ENCODE measurements at places on chromosomes 3 and 15.

GRCh38 chr3:51099794-51100535 is 285.1 kb upstream of the MANF start:
- no peak for DNase-seq

DNA sequence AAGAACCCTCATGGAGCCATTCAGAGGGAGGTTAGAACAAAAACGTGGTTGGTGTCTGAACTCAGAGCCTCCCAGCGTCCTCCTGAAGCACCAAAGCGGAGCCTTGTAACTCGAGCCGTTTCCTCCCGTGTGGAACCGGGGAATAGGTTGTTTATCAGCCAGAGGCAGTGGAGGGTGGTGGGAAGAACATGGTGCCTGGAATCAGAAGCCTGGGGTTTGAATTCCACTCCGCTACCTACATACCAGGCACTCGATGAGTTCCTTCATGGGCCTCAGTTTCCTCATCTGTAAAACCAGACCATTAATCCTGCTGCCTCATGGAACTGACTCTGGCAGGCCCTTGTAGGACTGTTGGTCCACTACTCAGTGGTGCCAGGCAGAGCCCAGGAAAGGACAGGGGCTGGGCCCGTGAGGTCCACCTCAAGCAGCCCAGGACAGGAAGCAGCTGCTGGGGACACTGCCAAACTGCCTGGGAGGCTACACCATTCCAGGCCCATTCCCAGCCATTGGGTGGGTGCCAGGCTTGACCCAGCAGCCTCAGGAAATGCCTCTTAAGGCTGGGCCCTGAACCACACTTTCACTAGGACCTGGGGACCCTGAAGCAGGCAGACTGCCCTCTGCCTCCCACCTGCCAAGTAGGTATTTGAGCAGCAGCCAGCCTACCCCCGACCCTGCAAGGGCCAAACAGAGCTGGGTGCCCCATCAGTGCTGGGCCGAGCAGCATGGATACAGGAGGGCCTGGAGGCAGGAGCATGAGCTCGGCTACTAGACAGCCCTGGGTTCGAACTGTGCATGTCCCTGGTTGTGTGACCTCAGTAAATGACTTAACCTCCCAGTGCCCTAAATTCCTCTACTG is 33.4 kb downstream of the PRKCD start:
- DNase-seq = no peak

DNA sequence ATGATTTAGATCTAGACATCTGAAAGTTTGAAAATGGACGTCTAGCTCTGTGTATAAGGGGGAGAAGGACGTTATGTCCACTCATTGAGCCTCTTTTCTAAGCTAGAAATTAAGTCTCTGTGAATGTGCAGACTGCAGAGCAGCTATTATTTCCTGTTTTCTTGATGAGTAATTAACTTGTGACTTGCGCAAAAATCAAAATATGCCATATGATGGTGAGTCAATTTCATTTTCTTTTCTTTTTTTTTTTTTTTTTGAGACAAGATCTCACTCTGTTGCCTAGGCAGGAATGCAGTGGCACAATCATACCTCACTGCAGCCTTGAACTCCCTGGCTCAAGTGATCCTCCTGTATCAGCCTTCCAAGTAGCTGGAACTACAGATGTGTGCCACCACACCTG is 14.1 kb downstream of the LACTB start:
- DNase-seq = no peak

DNA sequence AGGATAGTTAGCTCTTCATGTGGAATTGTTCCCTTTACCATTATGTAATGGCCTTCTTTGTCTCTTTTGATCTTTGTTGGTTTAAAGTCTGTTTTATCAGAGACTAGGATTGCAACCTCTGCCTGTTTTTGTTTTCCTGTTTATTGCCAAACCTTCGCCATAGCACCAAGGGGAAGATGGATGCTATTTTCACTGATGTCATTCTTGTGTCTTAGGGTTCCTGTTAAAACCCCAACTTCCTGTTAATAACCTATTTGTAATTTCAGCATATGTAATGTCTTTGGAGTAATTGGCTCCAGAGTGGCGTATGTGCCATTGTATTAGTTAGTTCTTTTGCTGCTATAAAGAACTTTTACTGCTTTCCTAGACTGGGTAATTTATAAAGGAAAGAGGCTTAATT is 10.8 kb downstream of the SAMMSON start:
- DNase-seq = no peak

DNA sequence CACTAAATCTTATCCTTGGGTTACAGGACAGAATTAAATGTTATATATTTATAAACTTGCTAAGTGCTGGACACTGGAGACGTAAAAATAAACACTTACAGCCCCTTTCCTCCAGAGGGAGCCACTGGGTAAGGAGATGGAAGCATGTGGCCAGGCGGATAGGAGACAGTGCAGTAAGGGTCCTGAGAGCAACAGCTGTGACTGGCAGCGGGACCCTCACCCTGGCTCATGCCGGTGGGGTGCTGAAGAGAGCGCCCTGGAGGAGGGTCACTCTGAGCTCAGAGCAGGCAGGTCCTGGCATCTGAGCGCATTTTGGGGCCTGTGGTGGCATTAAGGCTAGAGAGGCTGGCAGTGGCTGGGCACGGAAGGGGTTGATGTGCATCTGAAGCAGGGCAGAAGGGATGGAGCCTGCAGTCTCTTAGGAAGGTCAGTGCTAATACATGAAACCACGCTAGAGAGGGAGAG is 16.0 kb downstream of the SEC61A1 start:
- peak; percentile 52 for DNase-seq

- no peak for DNase-seq
Observed at GRCh38 chr3:89522155-89522554, 414.7 kb downstream of the EPHA3 start.

DNA sequence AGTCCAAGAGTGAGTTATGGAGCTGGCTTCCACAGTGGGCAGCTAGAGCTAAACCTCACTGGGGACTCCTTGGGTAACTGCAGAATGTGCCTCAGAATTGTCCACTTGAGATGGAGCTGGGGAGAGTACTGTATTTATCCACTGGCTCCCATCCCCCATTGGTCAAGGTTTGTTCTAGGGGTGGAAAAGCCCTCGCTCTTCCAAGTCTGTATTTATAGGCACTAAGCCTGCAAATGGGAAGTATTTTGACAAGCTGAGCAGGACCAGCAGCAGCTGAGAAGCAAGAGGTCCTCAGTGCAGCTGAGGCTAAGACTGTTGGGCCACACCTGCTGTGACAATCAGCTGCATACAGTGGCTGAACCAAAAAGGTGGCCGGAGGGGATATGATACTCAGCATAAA is 5.8 kb downstream of the USP13 start:
- DNase-seq = no peak

GRCh38 chr15:26888761-26889160 is 21.9 kb downstream of the GABRA5 start:
- DNase-seq = no peak

GRCh38 chr3:72386327-72387000 is 461.8 kb downstream of the SHQ1 start:
- DNase-seq = no peak

DNA sequence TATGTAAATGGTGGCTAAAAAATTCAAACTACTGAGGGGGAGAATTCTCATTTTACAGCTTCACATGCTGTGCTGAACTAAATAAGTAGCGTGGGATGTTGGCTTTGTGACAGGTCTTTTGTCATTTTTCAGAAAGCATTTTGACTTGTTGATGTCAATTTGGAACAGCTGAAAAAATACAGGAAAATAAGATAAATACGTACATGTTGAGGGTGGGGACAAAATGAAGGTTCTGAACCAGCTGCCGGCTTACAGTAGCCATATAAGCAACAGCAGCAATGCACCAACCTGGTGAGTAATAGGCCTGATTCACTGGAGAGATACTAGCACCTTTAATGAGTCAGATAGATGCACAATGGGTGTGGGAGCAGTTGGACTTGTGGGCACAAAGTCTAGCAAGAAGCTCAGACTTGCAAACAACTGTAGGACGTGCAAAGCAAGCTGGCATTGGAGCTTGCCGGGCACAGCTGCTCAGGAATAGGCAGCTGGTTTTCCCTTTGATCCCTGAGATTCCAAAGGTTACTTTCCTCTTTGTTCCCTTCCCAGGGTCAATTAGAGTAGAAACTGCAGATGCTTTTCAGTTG is 12.9 kb downstream of the B3GNT5 start:
- no peak for DNase-seq

GRCh38 chr3:29466442-29466841 is 185.6 kb downstream of the RBMS3 start:
- no peak for DNase-seq

- DNase-seq = no peak
Observed at GRCh38 chr3:105527535-105527934, 160.8 kb downstream of the ALCAM start.

- DNase-seq = no peak
Observed at GRCh38 chr3:125069452-125069851, 13.7 kb upstream of the HEG1 start.

GRCh38 chr3:37607604-37608003 is 254.1 kb upstream of the CTDSPL start:
- no peak for DNase-seq

GRCh38 chr3:145721273-145721805 is 439.6 kb downstream of the PLOD2 start:
- no peak for DNase-seq

GRCh38 chr15:58490086-58490887 is 58.5 kb downstream of the LIPC start:
- DNase-seq = no peak

GRCh38 chr15:48493084-48493762 is 152.3 kb downstream of the FBN1 start:
- DNase-seq = no peak

GRCh38 chr3:83956431-83956830 is 1002.4 kb upstream of the CADM2 start:
- no peak for DNase-seq
